ENCODE measurements at places on chromosomes 5 and 9.

- no peak for DNase-seq
Measured at GRCh38 chr9:74643303-74643923, 146.3 kb downstream of the RORB start.

DNA sequence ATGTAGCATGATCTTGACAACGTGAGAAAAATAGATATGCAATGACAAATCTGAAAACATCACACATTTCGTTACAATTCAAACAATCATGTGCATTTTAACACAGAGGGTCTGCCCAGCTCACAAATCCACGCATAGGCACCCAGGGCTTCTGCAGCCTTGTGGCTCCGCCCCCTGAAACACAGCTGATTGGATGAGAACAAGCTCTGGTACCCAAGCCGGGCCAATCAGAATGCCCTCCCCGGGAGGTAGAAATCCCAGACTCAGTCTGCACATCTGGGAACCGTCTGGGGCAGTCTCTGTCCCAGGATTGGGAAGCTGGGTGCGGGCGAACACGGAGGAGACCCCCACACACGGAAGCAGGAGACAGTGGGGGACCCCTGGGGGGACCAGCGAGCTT is 137.5 kb downstream of the GAPVD1 start:
- no peak for DNase-seq

DNA sequence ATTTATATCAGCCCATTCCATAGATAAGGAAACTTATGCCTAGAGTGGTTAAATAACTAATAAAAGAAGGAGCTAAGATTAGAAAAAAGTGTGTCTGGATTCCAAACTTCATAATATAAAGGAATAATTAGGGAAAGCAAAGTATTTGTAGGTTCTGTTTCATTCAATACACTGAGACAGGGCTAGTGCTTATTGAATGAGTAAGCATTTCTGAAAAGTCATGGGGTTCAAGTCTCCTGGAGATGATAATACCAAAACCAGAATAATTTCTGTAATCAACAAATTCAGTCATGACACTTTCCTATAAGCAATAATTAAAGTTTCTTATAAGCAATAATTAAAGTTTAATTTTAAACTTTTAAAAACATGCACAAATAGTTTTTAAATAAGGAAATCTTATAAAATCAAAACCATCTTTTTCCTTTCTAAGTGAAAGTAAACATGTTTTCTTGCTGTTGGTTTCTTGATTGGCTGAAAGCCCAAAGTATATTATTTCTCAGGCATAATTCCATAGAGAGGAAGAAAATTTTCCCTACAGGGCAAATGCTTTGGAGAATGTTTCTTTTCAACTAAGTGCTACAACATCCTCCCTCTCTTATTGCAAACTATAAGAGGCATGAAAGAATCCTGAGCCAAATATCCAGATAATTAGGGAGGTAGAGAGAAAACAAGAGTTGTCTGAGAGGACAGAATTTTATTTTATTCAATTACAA is 510.2 kb downstream of the PRELID2 start:
- no peak for DNase-seq

DNA sequence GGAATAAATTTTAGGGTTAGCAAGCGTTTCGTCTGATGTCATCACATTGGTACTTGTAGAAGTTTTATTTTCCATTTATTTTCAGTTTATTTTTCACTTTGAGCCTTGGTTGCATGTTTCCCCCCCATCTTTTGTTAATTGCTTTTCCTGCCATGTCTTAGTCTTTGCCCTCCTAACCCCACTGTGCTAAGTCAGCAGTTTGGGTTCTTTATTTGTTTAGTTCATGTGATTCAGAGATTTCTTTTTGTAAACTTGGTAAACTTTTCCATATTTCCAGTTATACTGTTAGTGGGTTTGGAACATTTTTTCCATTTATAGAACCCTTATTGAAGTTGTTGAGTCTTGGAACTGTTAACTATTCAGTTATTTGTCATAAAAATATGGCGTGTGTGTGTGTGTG is 252.9 kb upstream of the ANKH start:
- DNase-seq, result no peak

GRCh38 chr9:71357346-71357745 is 235.9 kb upstream of the TRPM3 start:
- no peak for DNase-seq

DNA sequence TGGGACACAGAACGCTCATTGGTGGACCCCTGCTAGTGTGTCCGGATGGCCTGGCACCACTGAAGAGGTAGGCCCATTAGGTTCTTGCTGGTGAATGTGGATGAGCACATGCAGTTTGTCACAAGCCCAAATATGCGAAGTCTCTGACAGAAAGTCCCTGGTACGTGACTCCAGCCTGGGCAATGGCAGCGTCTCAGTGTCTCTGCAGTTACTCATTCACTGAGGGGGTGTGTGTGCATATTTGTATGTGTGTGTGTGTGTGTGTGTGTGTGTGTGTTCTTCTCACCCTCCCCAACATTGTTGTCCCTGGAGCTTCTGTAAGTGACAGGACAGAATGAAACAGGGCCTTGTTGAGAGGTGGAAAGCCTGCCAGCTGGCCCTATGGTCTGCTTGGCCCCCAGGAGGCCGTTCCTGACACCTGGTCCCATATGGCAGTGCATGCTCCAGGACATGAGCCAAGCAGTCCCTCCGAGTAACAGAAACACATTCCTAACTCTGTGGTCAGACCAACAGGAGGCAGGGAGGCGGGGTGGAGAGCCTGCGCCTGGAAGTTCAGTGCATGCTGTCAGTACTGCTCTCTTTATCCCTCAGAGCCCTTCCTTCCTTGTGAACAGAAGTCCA is 169.9 kb downstream of the SLC28A3 start:
- no peak for DNase-seq

GRCh38 chr5:143886651-143887638 is 75.0 kb downstream of the HMHB1 start:
- DNase-seq, result no peak

DNA sequence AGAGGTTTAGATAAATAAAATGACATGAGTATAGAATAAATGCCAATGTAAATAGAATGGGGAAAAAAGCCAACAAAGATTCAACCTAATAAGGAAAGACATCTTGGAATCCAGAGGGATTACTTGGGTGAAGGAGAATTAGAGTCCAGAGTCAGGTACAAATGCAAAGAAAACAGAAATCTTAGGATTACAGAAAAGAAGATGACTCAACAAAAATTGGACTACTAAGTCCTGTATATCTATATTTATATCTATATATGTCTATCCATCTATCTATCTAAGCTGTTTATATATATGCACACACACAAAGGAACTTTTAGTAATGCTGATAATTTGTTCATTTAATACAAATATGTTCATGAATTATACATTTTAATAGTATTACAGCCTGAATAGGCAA is 27.6 kb downstream of the FAM174A start:
- DNase-seq, result no peak

DNA sequence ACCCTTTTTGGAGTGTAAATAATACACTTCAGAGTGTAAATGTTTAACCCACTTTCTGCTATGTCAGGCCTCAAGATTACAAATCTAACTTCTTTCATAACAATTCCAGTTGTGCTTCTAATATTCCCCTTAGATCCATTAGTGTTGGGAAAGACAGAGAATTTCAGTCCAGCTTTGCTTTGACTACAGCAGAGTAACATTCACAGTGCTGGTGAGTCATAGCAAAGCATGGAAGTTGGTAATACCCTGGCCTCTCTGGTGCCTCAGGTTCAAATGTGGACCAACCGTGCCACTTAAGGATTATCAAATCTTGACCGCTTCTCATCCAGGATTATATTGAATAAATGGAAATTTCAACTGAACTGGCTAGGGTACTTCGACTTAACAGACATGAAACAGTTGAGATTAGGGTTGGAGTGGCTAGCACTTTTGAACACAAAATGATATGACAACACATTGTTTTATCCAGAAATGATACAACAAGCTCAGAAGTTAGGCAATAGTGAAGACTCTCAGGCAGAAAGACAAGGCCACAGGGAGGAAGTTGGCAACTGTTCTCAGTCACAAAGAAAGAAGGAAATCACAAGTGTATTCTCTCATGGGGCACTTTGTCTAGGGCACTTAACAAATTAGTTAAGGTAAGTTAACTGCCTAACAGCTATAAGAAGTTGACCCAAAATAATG is 24.4 kb upstream of the RASA1 start:
- no peak for DNase-seq

DNA sequence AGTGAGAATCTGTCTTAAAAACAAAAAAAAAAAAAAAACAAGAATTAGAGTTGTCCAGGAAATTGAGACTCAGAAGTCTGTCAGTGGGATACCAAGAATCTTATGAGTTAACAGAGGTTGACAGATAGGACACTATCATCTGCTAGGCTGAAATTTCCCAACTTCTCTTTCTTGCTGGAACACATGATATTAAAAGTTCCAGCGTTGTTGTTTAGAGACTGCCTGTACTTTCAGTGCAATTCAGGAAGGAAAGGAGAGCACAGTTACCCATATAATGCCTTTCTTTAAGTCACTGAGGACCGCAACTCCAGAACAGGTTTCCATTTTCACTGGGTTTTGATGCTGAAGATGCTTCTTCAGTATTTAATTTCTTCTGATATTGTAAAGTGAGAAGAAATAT is 13.5 kb downstream of the TRPM6 start:
- DNase-seq, result no peak

DNA sequence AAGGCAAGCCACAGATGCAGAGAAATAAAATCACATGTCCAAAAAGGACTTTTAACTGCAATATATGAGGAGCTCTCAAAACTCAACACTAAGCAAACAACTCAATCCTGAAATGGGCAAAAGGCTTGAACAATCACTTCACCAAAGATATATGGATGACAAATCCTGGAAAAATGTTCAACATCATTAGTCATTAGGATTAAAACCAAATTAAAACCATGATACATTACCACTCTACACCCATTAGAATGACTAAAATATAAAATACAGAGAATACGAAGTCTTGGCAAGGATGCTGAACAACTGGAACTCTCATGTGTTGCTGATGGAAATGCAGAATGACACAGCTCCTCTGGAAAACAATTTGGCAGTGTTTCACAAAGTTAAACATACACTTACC is 277.4 kb downstream of the TLE1 start:
- DNase-seq, result no peak

GRCh38 chr5:115661101-115661500 is 35.3 kb upstream of the TMED7 start:
- no peak for DNase-seq

GRCh38 chr9:83639266-83639665 is 16.3 kb downstream of the IDNK start:
- no peak for DNase-seq

DNA sequence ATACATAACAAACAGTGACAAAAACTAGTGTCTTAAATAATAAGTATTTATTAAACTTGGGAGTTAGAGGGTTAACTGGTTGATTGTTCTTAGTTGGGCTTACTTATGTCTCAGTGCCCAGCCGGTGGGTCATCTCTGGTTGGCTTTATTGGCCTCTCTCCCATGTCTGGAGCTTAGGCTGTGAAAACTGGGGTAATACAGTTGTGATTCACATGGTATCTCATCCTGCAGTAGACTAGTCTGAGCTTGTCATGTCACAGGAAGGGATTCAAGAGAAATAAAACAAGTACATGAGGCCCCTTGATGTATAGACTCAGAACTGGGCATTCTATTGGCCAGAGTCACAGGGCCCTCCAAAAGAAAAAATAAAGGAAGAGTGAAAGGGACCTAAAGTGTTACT is 466.4 kb upstream of the SMC2 start:
- DNase-seq, result no peak

DNA sequence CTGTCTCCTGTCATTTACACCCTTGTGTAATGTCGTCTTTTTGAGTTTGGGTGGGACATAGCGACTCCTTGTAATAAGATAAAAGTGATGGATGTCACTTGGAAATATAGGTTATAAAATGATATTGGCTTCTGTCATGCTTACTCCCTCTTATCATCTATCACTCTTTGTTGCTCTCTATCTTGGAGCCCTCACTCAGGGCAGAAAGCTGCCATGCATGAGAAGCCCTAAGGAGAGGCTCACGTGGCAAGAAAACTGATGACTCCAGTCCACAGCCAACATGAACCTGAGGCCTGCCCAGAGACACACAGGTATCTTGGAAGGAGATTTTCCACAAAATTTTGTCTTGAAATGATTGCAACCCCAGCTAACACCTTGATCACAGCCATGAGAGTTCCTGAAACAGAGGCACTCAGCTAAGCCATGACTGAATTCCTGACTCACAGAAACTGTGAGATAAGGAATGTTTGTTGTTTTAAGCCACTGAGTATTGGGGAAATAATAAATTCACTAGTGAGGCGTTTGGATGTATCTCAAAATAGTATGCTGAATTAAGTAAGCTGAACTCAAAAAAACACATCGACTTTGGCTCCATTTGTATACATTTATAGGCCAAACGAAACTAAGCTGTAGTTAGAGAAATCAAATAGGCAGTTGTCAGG is 216.7 kb downstream of the CDH18 start:
- no peak for DNase-seq

DNA sequence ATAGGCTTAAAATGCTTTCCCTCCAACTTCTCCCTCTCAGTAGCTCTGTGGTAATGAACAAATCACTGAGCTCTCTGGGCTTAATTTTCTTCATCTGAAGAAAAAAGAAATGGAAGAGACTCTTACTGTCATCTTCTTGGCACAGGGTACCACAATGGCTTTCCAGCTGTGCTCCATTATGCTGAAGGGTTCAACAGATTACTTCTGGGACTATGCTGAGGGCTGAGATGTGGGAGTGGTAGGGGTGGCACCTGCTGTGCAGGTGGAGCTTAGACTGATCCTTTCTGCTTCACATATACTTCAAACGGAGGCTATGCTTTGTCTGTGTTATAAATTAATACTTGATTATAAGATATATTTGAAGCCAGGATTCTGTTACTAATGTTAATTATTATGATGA is 840.2 kb upstream of the C9orf72 start:
- DNase-seq, result no peak

DNA sequence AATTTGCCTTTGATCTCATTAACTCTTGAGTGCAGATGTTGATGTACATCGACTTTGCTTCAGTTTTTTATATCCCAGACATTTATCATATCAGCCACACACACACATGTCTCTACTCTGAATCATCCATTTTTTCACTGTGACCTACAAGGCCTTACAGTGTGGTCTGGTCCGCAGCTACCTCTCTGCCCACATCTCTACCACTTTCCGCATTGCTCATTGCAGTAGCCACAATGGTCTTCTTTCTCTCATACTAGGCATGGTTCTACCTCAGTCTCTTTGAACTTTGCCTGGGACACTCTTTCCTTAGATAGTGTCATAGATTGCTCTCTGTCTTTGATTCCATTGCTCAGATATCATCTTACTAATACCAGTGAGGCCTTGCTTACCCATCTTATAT is 87.9 kb upstream of the FSD1L start:
- no peak for DNase-seq

DNA sequence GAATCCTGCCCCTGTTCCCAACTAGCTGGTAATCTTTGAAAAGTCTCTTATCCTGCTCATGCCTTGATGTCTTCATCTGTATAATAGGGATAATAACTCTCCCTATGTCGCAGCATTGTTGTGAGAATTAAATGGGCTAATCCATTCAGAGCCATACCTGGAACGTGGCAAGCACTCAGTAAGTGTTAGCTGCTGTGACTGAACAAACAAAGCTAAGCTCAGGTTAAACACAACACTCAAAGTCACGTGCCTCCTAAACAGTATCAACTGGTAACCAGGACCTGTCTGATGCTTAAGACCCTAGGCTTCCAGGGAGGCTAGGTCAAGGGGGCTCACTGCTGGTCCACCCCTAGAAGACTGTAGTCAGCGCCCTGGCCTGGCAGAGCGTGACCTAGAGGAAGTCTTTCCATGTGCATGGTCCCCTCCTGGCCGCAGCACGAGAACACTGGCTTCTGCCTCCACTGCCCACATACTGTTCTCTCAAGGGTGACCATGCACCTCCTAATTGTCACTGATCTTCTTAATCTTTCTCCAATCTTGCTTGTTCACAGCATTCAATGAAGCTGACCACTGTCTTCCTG is 211.1 kb downstream of the TTLL11 start:
- no peak for DNase-seq

- no peak for DNase-seq
Measured at GRCh38 chr9:73114958-73115357, 36.7 kb upstream of the ANXA1 start.

All from GM18507 (cell line).